Fibroblast of skin of right biceps (primary cell): ENCODE measurements at places on chromosomes 4 and X.

GRCh38 chr4:4880492-4880891, 21.0 kb downstream of the MSX1 start:
- DNase-seq = no peak

DNA sequence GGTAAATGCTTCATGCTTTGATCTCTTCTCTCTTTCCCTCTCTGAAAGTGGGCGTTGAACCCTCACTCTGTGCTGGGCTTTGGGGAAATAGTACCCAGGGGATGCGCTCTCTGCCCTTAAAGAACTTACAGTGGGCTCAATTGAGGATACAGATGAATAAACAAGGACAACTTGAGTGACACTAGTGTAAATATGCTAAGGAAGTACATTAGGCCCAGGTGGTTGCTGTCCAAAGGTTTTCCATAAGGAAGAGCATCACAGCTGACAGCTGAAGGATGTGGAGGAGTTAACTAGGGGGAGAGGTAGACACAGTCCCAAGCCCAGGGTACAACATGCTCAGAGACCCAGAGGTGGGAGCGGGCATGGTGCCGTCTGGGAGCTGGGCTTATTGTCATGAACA, 49.4 kb downstream of the TENM3 start:
- no peak for DNase-seq

- no peak for DNase-seq
These were observed 161.6 kb upstream of the TLL1 start for GRCh38 chr4:165711436-165711835.

- DNase-seq = no peak
These were observed 275.2 kb downstream of the TRIML1 start for GRCh38 chr4:188414441-188414840.
